ENCODE measurements at places on chromosomes 5 and 9.

DNA sequence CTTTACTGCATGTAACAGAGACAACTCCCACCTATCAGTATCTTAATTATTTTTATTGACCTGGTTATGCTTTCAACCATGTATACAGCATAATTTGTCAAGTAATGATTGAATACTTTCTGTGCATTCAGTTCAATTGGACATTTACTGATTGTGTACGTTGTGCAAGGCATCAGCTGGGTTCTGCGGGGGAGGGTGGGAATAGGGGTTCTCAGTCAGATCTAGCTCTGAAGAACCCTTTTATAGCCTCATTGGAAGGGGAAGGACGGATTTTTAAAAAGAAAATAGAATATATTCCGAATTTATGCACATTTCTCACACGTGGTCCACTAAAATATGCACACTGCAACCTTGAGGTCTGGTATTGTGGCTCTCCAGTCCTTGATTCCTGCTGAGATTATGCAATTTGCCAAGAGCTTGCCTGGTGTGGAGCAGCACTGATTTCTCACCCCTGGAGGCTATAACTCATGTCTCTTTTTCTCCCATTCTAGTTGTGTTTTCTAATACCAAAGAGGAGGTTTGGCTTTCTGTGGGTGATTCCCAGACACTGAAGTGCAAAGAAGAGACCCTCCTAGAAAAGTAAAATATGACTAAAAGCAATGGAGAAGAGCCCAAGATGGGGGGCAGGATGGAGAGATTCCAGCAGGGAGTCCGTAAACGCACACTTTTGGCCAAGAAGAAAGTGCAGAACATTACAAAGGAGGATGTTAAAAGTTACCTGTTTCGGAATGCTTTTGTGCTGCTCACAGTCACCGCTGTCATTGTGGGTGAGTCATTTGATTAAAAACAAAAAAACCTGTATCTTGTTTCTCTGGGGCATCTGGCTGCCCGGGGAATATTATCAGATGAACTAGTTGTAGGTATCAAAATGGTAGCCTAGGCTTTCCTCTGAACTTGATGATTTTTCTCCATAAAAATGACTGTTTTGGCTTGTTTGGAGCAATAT is 1.7 kb downstream of the SLC1A3 start:
- no peak for DNase-seq

DNA sequence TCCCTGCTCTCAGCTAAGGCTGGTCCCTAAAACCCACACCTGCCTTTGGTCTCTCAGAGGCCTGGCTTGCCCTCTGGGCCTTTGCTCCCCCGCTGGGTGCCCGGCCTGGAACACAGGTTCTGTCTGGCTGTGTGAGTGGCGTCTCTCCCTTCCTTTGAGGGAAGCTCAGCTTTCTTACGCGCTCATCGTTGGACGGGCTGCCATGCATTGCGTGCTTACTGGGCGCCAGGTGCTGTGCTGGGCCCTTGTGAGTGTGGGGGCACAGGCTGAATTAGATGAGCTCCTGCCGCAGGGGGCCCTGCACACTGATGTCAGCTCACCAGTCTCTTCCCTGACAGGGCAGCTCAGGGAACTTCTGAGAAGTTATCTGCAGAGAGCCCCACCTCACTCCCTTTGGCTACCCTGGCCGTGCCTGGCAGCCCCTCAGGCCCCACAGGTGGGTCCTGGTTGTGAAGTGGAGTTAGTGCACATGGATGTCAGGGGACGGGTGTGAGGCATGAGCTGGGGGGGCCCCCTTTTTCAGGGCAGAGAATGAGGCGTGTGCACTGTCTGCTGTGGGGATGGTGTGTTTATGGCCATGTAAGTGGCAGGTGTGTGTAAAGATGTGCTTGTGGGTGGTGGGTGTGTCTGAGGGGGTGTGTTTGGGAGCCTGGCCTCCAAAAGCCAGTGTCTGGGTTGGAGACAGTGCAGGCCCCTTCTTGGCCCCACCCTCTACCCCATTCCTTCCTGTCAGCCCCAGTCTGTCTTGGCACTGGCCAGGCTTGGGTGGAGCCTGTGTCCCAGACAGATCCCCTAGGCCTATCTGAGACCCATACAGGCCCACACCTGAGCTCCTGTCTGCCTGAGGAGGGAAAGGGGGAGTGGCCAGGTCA is 7.5 kb upstream of the RMND5B start:
- no peak for DNase-seq

GRCh38 chr5:117863586-117864296 is 1124.6 kb downstream of the DTWD2 start:
- DNase-seq = no peak

DNA sequence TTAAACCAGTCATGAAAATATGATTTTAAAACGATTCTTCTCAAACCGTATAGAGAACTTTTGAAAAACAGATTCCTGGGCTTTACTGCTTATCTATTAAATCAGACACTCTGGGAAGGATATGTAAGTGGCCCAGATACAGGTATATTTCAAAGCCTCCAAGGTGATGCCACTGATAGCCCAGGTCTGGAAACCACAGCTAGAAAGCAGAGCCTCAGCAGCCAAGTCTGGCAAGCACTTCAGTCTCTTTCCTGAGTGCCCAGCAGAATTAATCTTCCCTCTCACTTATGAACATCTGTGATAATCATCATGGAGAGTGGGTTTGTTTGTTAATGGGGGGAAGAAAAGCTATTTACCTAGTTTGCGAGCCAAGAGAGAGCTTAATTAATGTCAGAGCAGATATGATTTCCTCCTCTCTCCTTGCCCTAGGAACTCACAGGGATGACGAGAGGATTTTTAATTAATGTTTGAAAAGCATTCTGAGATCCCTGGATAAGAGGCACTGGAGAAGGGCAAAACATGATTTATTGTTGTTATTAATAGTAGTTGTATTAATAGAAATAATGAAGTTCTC is 368.4 kb downstream of the TLE1 start:
- no peak for DNase-seq

DNA sequence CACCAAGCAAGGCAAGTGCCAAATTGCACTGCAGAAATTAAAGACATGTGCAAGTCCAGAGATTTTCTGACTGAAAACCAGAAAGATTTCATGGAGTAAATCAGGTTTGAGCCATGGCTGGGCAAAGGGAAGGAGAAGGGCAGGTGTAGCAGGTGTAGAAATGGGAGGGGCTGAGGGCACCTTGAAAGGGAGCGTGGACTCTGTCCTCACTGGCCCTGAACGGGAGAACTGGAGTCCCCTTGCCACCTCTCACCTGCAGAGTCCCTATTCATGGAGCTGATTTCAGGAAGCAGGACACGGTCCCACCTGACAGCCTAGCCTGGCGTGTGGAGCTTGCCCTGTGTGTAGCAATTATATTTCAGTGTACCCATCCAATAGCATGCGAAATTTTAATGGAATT is 46.3 kb downstream of the UBE2QL1 start:
- no peak for DNase-seq

DNA sequence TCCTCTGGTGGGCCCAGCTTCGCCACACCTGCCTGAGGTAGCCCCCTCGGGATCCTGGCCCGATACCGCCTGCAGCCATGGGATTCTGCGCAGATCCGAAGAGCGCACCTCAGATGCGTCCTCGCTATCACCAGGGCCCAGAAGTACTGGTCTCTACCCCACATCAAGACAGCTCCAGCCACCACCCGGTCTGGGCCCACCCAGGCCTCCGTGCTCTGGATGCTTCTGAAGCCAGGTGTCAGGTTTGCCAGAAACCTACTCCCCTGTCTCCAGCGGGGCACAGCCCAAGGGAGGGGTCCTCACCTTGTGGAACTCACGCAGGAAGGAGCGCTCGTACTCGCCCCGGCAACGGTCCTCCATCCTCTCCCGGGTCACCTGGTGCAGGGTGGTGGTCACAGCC is 2.4 kb downstream of the ANAPC2 start:
- DNase-seq = no peak
